Sciatic nerve (tissue), 2 donors: ENCODE measurements at places on chromosomes 4 and X. TPM values are rescaled to one million over a fixed set of nuclear protein-coding genes. Genes with fewer than 3 reads are reported as not detected.

ZNF141 gene
- total RNA-seq: 34.5 TPM

ASB9 gene
- total RNA-seq: 1.2 TPM

RBM46 gene
- 0.58 TPM for total RNA-seq

FOXR2 gene
- not detected for total RNA-seq

BTC gene
- 0.76 TPM for total RNA-seq

CENPVL2 gene
- total RNA-seq: not detected

CXXC4 gene
- total RNA-seq: 3.1 TPM

TBC1D9 gene
- 27.2 TPM for total RNA-seq

INTU gene
- total RNA-seq: 24.2 TPM

MORC4 gene
- 17.1 TPM for total RNA-seq

RPL36A gene
- 172 TPM for total RNA-seq

ARHGEF6 gene
- total RNA-seq: 30.4 TPM
